ENCODE measurements at places on chromosomes 4 and X.

DNA sequence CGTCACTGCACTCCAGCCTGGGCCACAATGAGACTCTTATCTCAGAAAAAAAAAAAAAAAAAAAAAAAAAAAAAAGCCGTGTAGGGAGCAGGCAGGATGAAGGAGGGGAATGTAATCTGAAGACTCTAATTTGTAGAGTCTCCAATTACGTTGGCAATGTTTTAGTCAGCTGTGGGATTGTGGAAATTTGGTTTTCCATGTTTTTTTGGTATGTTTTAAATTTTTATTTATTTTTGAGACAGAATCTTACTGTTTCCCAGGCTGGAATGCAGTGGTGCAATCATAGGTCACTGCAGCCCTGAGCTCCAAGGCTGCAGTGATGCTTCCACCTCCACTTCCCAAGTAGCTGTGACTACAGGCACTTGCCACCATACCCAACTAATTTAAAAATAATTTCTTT lies 56.5 kb downstream of the NSD2 start:
- DNase-seq, result no peak

GRCh38 chr4:113437129-113437528 lies 324.4 kb downstream of the CAMK2D start:
- DNase-seq, result no peak

DNA sequence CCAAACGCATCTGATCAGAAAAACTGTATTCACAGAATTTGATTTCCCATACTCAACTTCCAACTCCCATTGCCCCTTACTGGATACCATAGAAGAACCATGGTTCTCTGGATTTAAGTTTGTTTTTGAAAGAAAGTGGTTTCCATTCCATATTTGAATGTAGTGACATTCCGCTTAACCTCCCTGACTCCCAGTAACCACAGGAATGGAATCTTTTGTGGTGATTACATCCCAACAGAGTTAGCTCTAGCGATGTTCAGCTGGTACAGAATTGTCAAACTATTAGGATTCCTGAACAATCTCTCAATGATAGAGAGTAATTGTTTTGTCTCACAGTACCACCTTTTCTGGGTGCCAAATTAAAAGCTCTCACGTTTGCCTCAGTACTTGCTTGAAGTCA lies 1.7 kb downstream of the NUDT10 start:
- DNase-seq, result no peak

DNA sequence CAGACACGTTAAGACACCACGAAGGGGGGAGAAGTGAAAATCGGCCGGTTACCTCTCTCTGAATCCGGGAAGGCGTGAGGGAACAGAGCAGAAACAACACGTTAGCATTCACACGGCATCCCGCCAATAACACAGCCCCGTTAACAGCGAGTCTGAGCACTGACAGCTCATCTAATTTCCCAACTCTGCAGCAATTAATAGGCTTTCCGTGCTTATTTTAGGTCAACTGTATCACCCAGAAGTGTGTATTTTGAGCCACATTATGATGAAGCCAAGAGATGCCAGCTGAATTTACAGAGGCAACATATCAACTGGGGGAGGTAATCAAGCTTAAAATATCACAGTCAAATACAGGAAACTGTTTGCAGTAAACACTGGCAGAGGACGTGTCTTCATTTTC lies 92.6 kb downstream of the NSUN7 start:
- no peak for DNase-seq

DNA sequence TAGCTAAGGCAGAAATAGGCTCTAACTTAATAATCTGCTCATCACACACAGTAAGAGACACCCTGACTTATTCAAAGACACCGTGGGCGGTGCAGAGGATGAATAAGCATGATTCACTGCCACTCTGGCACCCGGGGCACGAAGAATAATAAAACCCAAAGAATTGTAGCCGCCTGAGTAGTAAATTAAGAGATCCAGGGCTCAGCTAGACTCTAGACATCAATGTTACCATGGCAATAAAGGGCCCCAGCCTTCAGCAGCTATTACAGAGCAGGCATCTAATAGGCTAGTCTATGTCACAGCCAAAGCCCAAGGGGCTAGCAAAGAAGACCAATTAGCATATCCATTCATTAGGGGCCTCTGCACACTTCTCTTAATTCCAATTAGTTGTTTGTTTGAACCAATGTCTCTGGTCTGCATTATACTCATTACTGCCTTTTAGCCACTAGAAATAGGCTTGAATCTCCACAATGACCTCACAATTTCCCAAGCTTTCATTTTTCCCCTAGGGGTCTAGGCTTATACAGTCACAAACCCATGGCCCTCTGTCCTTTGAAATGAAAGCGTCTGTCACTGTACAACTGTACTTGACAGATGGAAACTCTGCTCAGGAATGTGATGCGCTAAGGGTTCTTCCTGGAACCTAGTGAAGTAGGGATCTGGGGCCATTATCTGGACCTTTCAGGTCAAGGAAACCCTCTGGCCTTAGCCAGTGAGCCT lies 3.0 kb upstream of the ATP1B4 start:
- DNase-seq, result peak; percentile 32

DNA sequence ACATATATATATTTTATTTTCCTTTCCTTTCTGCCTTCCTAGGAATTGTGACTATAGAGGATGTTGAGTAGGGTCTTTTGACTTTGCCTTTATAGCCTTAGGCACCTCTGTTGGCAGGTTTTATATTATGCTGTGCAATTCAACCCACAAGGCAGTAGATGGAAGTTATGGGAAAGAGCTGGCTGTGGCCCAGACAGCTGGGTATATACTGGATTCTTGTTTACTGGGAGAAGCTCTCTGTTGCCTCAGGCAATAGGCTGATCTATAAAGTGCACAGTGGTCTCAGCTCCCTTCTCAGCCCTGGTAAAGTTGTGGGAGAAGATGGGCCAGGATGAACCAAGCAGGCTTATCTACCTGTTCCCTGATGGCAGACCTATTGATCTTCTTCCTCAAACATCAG lies 342.0 kb downstream of the GBA3 start:
- DNase-seq, result no peak

GRCh38 chr4:1736812-1737211 lies 15.5 kb downstream of the TACC3 start:
- no peak for DNase-seq

GRCh38 chr4:4461850-4462249 lies 74.9 kb downstream of the NSG1 start:
- no peak for DNase-seq

- no peak for DNase-seq
These were observed 63.6 kb upstream of the C1QTNF7 start for GRCh38 chr4:15364183-15364582.

GRCh38 chr4:128660361-128661215 lies 148.9 kb upstream of the JADE1 start:
- no peak for DNase-seq

DNA sequence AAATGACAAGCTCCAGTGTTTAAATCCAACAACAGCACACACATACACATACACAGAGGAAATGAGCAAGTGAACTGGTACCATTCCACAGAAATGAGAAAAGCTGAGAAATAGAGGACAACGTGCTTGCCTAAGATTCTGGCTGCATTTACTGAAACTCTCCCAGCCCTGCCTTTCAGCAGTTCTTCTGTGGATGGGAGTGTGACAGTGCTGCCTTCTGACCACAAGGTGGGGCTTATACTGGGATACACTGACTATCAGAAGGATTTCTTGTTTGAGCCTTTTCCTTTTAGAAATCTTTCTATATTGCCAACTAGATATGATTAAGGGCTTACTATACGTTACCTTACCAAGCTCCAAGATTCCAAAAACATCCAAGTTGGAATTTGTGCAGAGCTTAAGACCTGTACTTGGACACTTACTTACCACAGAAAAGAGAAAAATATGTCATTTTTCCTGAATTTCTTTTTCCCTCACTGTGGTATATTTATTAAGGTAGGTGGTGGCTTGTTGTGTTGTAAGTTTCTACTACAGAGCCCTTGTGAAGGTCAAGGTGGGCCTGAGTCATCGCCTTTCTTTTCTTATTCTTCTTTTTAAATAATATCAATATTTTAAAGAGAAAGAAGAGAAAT lies 10.7 kb upstream of the CXCL8 start:
- DNase-seq, result peak; percentile 71

DNA sequence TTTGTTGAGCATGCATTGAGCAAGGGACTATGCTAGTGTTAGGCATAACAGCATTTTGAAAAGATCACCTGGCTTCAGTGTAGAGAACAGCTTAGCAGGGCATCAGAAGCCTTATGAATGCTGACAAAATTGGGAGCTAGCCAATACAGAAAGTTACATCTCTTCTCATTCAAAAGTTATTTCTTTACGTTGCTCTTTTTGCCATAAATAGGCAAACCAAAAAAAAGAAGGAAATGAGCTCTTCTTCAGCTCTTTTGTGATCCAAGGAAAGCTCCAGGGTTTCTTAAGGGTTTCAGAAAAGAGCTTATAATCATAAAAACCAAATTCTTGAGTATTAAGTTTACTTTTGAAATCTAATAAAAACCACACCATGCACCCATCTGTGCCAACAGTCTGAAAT lies 35.2 kb upstream of the LNX1 start:
- DNase-seq, result no peak

GRCh38 chr4:176276710-176277109 lies 7.7 kb upstream of the ASB5 start:
- DNase-seq, result no peak

GRCh38 chr4:78953769-78954666 lies 14.8 kb upstream of the PAQR3 start:
- DNase-seq, result no peak

DNA sequence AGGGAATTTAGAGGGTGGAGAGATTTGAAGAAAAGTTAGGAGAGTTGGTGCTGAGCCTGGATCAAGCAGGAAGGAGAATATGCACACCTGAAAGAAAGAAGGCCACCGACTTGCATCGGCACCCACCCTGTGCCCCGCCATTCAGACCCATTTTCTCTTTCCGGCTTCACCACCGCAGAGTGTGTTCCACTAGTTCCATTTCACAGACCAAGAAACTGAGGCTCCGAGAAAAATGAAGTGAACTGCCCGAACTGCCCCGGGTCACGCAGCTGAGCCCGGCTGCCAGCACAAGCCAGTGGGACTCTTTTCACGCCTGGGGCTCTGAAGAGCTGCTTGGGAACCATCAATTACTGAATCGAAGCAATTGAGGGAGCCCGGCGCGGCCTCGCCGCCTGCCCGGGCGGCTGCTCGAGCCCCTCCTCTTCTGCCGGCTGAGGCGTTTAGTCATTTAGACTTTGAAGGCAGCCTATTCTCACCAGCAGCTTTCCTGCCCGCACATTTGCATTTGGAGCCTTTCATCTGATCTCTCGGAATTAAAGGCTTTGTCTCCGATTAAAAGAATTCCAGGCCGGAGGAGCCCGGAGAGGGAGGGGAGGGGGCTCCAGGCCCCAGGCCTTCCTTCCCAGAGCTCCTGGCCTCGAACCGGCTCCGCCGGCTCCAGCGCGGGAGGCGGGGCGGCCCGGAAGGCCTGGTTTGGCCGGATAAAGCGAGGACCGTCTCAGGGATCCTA lies 140.2 kb upstream of the PJA1 start:
- no peak for DNase-seq

GRCh38 chr4:111905511-111905910 lies 239.7 kb upstream of the FAM241A start:
- DNase-seq, result no peak

- no peak for DNase-seq
These were observed 31.1 kb downstream of the ART3 start for GRCh38 chr4:76105652-76106051.

DNA sequence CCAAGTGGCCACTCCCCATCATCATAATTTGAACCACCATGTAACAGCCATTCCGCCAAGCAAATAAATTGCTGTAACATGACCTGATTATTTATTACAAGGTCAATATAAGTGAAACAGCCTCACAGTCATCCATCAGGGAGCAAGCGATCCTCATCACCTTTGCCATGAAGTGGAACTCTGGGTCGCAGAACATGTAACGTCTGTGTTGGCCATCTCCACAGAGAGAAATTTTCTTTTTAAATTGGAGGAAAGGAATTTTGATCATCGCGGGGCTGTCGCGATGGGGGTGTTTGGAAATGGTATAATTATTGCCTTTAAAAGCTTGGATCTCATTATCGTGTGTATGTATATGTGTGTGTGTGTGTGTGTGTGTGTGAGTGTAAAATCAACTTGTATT lies 90.2 kb downstream of the SHOX start:
- DNase-seq, result no peak

GRCh38 chrX:6685489-6685888 lies 150.6 kb upstream of the VCX3A start:
- no peak for DNase-seq

- no peak for DNase-seq
These were observed 332.9 kb downstream of the PPP3CA start for GRCh38 chr4:101014417-101014816.

DNA sequence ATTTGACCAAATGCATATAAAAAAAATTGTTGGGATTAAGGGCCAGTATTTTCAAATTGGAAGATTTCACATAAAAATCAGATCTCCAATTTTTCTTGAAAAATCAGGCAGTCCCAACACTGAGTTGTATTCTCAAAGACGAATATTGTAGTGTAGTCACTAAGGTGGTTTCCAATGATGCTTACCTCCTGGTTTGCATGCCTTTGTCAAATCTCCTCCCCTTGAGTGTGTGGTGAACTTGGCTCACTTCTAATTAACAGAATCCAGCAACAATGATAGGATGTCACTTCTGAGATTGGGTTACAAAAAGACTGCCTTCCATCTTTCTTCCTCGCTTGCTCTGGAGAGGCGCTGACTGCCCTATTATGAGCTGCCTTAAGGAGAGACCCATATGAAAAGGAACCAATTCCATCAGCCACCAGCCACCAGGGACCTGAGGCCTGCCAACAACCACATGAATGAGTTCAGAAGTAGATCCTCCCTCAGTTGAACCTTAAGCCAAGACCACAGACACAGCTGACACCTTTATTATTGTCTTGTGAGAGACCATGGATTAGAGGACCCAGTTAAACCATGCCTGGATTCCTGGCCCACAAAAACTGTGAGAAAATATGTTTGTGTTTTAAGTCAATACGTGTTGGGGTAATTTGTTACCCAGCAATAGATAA lies 31.2 kb upstream of the TSPAN5 start:
- no peak for DNase-seq

- peak; percentile 37 for DNase-seq
These were observed 21.2 kb downstream of the WDR1 start for GRCh38 chr4:10095296-10095991.

DNA sequence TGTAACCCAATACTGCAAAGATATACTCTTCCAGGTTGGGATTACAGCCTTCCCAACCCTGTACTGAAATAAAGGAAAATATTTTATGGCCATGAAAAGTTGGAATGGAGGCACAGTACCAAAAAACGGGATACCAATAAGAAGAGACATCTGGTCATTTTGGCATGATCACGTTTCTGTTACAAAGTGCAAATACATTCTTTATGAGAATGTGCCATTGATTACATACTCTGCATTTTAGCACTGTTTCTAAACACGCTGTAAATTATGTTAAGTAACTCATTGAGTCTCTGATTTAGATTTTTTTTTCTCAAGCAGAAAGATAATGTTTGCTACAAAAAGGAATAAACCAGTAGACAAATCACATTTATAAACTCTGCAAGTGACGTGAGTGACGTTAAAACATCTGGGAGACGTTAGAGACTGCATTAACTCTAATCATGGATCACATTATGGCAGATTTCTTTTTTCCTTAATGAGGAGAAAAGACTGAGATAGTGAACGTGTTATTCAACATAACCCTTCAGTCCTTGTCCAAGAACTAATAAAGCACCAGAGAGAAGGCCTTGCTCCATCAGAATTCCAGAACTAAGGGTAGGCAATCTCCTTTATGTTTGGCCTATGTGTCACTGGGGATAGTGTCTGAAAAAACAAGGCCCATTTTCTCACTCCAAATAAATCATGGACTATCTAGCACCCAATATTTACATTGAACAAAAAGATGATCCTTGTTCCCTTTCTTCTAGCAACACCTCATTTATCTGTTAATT lies 31.0 kb downstream of the UNC5C start:
- DNase-seq, result no peak

- DNase-seq, result no peak
These were observed 331.1 kb upstream of the SLC7A11 start for GRCh38 chr4:138573246-138573645.

GRCh38 chrX:20681683-20682082 lies 415.0 kb upstream of the RPS6KA3 start:
- DNase-seq, result no peak

Data from suppressor macrophage treated with lipopolysaccharide for 4 hours (primary cell).